ENCODE measurements at places on chromosomes 1 and 21.

DNA sequence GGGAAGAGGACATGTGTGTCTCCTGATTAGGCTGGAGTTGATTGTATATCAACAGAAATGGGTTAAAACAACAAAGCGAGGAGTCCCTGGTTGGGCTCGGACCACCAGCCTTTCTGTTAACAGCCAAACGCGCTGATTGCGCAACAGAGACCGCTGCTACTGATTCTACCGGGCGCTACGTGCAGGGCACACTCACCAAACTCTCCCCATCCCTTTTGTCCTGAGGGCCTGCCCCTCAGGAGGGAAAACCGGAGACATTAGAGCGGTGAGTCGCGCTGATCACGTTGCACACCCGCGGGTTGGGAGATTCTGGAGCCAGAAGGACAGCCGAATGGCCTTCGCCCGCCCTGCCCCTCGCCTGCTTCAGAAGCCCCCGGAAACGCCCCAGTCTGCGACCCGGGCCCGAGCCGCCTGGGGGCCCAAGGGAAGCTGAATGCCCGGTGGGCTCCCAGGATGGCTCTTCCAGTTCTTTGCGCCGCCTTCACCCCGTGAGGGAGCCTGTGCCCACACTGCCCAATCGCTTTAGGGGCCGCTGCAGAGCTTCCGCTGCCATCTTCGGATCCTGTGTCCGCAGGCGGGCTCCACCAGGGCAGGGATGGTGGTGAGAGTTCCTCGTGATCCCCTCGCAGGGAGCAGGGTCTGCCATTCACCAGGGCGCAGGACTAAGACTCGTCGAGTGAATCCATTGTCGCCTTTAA, 165.4 kb upstream of the NBPF11 start:
- DNase-seq, result no peak

- no peak for DNase-seq
These were observed 3.0 kb upstream of the ACKR1 start for GRCh38 chr1:159201642-159202041.

DNA sequence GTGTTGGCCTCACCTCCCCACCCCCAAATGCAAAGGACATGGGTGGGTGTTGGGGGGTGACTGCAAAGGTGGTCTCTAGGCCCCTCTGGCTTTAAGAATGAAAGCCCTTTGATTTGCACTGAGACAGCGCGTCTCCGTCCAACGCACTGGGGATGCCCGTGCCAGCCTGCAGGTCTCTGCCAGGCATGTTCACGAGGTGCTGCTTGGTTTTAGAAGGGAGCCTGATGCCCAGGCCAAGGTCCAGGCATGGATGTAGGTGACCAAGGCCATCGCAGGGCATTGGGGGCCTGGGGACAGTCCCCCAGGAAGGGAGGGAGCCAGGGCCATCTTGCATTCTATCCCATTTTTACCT, 363.6 kb upstream of the VAMP3 start:
- DNase-seq, result no peak

- DNase-seq, result no peak
These were observed 1.4 kb downstream of the SH3BP5L start for GRCh38 chr1:248824301-248824700.

GRCh38 chr1:11157394-11157793, 31.8 kb upstream of the ANGPTL7 start:
- no peak for DNase-seq

DNA sequence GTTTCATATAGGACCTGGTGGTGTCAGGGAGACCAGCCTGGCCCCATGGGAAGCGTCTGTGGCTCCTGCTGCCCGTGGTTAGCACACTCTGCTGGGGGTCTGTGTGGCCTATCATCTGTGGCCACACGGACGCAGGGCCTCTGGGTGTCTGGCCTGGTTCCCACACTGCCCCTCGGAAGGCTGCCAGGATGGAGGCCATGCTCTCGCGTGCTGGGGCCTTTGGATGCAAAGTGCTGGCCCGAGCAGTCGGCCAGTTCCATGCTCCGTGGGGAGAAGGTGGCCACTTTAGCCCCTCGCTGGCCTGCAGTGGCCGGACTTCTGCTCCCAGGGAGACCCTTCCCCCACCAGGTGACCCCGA, 20.8 kb upstream of the LRRC3 start:
- no peak for DNase-seq

- no peak for DNase-seq
These were observed 56.2 kb upstream of the EPS8L3 start for GRCh38 chr1:109819906-109820305.

- no peak for DNase-seq
These were observed 194.1 kb upstream of the RUNX1 start for GRCh38 chr21:35243171-35243570.

DNA sequence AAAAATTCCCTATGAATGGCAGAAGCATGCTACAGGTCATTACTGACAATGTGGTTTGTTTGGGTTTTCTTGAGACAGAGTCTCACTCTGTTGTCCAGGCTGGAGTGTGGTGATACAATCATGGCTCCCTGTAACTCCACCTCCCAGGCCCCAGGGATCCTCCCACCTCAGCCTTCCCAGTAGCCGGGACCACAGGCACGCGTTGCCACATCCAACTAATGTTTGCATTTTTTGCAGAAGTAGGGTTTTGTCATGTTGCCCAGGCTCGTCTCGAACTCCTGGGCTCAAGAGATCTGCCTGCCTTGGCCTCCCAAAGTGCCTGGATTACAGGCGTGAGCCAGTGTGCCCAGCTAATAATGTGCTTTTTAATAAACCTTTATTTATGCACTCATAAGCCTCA, 259.1 kb downstream of the NFIA start:
- DNase-seq, result no peak

DNA sequence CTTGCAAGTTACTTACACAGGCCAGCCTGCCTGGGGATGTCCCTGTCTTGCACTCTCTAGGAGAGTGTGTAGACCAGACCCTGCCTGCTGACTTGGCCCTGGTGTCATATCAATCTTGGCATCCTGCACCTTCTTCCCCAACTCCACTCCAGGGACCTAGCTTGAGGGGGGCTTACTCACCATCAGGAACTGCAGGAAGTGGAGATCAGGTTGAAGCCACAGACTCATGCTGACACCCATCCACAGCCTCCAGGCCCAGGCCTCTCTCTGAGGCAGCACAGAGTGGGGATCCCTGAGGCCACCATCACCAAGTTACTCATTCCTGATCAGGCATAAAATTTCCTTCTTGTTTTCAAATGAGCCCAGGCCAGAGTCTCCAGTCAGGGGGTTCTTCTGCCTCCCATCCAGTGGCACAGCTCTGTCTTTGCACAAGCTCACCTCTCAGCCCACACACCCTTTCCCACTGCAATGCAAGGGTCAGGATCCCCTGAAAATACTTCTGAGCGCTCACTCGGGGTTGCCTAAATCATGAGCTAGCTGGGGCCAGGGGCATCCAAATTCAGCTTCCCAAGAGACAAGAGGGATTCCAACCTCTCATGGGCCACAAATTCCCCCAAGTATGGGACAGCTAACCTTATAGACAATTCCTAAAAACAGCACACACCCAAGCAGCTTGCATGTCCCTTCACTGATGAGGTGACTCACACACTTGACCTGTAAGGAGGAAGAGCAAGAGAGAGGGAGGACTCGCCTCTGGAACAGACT, 33.5 kb downstream of the CSMD2 start:
- DNase-seq, result no peak

- peak; percentile 63 for DNase-seq
These were observed 98.3 kb downstream of the LYPLAL1 start for GRCh38 chr1:219271818-219272535.

All from fibroblast of mammary gland (primary cell).